ENCODE measurements at places on chromosomes 11 and 22. TPM values are rescaled to one million over a fixed set of nuclear protein-coding genes. Genes with fewer than 3 reads are reported as not detected.

NNMT gene
- total RNA-seq = 639 TPM

SCUBE2 gene
- total RNA-seq = 1.8 TPM

CASP5 gene
- total RNA-seq = 0.26 TPM

TAGLN gene
- 824 TPM for total RNA-seq

SLC35C1 gene
- total RNA-seq = 11.8 TPM

CENATAC gene
- total RNA-seq = 15.2 TPM

POU2AF1 gene
- not detected for total RNA-seq

RAB39A gene
- total RNA-seq = not detected

- no peak for DNase-seq
Measured at GRCh38 chr11:73176145-73176873, 34.2 kb upstream of the FCHSD2 start.

DNA sequence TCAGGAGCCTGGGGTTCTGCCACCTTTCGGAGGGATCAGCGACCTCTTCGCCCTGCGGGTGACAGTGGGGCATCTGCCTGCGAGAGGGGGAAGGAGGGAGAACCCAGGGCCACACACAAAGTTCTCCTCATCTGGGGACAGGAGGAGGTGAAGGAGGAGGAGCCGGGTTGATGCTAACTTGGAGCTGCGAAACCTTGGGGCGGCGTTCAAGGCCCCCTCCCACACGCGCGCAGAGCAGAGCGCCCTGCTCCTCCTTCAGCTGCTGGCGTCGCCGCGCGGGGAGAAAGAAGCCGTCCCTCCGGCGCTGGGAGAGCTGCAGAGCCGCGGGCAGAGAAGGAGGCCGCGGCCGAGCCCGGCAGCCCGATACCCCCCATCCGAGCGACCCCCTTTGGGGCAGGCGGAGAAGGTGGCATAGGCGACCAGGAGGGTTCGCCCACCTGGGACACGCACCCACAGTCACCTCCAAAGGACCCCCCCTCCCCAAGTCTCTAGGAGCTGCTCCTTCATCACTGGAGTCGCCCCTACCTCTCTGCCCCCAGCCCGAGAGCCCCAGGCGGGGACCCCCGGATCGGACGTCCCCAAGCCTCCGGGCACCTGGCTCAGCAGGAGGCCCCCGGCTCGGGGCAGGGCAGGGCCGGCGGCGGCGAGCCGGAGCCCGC is at the start of gene RASD2:
Gene RASD2 (plus strand): TSS at position 237 of the 659 bp plus-strand sequence. CDS start 5,979 bp downstream, outside the sequence.
- no peak for DNase-seq

DNA sequence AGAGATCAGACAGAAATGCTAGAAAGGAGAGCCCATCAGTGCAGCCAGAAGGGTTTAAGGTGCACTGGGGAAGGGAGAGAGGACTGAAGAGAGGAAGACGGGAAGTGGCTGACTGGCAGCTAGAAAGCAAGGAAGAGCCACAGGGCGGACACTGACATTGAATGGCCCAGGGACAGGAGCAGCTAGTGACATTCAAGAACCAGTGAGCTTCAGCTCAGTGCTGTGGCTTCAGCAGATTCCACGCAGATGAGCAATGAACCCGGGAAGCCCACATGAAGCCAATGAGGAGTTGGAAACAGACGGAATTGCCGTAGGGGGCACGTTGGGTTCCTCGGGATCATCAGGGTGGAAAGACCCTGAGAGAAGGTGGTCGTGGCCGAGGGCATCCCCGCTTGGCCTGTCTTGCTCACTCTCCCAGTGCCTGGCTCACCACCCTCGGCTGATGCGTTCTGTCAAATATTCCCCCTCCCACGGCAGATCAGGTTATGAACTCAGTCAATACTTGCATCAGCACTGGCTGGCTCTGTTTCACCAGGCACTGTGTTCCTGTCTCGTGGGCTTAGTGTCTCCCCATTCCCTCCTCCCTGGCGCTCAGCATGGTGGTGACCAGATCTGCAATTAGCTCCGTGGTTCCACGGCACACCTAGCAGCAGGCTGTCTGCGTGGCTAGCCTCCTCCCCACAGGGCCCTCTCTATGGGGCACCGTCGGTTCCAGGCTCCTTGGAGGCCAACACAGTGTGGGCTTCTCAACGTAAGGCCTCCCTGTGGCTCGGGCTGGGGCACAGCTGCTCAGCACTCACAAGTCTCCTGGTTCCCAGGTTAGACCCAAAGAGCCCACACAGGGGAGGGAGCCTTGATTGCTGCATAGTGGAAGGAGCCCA is 145.5 kb downstream of the TRIM29 start:
- no peak for DNase-seq

- peak; percentile 71 for DNase-seq
Measured at GRCh38 chr11:93133488-93134109, 64.2 kb downstream of the SLC36A4 start.

DNA sequence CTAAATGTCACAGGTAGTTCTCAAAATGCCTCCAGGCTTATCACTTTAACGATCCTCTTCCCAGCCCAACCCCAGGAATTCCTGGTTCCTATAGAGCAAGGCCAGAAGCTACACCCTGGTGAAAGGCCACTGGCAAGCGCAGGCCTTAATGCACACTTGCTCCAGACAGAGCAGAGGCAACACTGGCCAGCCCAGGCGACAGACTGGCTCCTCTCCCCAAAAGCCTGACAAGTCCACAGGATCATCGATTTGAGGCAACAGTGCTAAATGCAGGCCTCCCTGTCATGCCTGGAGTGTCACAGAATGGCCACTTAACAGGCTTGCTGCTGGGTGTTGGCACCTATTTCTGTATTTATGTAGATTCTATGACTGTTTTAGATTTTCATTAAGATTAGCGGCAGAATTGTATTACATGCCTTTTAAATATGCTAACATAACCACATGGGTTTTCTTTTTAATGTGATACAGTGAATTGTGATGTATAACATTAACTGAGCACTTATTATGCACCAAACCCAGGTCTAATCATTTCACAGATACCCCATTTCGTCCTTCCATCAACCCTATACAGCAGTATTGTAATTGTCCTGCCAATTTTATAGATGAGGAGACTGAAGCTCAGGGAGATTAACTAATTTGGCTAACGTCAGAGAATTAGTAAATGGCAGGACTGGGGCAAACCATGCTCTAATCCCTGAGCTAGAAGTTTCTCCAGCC is 38.6 kb downstream of the PACSIN2 start:
- DNase-seq = no peak

GRCh38 chr11:103737747-103738146 is 298.7 kb upstream of the DDI1 start:
- peak; percentile 27 for DNase-seq

- DNase-seq = no peak
Measured at GRCh38 chr11:30317030-30317429, 5.9 kb upstream of the ARL14EP start.

DNA sequence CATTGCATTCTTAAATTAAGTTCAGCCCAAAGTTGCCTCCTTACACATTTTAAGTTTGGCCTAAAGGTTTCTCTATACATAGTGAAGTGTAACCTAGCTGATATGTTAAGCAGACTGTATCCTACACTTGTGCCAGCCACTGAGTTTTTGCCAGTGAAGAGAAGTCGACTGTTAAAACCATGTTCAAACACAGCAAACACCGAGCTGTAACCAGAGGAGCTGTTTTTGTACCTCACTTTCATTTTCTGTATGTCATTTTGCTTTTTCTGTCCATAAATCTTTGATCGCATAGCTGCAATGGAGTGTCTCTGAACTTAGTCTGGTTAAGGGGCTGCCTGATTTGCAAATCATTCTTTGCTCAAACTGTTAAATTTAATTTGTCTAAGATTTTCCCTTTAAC is 403.7 kb downstream of the LUZP2 start:
- DNase-seq = no peak

DNA sequence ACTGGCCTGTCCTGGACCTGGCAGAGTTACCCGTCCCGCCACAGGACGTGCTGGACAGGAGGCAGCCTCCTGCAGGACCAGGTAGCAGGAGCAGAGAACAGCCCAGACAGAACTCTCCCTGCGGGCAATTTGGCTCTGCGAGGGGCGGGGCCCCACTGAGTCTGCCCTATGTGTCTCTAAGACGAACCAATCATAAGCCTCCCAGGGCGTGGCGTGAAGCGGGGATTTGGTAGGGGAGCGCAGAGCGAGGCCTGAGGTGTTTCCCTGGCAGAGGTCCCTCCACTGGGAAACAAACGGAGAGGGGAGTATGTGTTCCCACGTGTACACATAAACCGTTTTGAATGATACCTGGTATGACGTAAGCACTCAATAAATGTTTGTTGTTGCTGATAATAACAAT is 7.4 kb downstream of the CD82 start:
- DNase-seq = no peak

DNA sequence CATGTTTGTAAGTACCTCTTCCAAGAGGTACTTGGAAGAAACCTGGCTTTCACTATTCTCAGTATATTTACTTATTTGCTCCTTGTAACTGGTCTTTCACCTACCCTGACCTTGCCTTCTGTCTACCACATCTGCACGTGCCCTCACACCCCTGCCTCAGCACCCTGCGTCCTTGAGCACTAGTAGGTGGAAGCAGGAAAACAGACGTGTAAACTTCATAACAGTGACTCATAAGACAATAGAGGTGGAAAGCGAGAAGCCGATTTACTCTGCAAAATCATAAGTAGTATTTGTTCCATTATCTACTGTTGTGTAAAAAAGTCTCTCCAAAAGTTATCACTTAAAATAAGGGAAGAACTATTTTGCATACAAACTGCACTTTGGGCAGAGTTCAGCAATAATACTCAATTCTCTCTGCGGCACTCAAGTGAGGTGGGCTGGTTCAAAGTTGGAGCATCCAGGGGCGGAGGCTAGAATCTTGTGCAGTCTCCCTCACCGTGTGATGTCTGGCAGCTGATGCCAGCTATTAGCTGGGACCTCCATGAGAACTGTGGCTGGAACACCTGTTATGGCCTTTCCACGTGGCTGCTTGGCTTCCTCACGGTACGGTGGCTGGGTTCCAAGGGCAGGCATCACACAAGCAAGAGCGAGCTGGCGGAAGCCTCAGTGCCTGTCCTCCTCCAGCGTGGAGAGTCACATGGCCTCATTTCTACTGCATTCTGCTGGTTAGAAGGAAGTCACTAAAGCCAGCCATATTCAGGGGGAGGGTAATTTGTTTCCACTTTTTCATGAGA is 30.4 kb downstream of the PACS1 start:
- DNase-seq = peak; percentile 50

DNA sequence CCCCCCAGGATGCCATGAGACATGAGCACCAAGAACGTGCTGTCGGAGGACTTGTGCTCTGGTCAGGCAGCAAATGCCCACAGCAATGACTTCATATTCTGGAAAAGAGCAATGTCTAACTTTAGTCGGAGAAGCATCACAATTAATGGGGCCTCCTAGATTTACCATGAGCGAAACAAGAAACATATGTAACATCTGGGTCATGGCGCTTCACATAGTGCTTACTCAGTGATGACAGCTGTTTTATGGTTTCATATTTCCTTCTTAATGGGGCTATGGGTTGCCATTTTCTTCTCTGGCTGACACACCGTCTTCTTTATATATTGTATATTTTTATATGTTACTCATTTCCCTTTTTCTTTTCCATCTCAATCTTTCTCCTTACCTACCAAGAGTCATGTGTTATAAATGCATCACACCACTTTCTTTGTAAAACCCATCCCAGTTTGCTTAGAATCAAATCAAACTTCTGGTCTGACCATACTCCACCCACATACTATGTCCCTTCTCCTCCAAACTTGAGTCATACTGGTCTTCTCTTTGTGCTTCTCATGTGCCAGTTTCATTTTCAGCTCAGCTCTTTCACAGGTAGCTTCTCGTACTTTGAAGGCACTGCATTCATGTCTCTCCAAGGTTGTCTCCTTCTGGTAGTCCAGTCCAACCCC is 9.4 kb upstream of the CASP12 start:
- DNase-seq = peak; percentile 85

- DNase-seq = no peak
Measured at GRCh38 chr11:130192845-130193267, 33.3 kb downstream of the ST14 start.

GRCh38 chr22:39524089-39524752 is 3.9 kb downstream of the ATF4 start:
- DNase-seq = no peak

GRCh38 chr11:96167787-96168186 is 175.2 kb downstream of the MAML2 start:
- no peak for DNase-seq

DNA sequence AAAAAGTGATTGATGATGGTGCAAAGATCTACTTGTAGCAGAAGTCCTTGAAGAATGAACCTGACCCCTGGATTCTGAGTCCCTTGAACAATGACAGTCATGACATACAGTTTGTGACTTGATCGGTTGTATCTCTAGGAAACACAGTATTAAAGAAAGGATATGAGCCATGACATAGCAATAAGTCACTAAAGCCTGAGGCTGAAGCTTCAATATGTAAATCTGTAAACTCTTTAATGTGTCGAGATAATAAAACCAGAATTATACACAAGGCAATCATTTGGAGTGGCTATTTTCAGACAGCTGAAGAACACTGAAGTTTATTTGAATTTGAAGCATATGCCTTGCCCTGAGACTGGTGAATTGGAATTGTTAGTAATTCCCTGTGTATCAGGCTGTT is 911.5 kb upstream of the RAG2 start:
- DNase-seq = no peak

DNA sequence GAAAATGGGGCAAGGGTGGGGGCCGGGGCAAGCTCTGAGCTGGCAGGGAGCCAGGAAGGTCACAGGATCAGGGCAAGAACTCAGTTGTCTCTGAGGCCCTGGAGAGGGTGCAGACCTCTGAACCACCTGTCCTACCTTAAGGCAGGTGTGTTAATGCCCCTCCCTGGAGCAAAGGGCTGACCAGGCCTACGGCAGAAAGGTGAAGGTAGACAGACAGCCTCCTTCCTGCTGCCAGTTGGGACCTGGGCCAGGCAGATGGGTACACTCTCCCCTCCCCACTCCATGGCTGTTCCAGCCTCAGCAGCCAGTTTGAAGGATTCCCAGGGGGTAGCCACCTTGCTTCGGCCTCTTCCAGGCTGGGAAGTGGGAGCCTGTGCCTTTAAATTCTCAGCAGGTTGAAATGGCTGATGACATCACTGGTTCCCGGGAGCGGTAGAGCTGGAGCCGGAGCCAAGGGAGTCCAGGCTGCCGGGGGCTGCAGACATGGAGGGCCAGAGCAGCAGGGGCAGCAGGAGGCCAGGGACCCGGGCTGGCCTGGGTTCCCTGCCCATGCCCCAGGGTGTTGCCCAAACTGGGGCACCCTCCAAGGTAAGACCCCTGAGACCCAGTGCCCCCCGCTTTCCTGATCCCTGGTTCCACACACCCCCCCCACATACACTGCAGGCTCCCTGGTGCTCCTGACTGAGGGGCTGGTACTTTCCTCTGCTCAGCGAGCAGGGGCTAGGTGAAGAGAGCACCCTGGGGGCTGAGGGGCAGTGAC is at the start of gene INPP5J:
Gene INPP5J (plus strand): TSS at position 435 of the 760 bp plus-strand sequence. CDS start 49 bp downstream, at position 484.
- DNase-seq = peak; percentile 37
